ENCODE measurements at places on chromosomes 2 and 18. TPM values are rescaled to one million over a fixed set of nuclear protein-coding genes. Genes with fewer than 3 reads are reported as not detected.

- no peak for DNase-seq
Observed at GRCh38 chr2:233178994-233179847, 72.3 kb upstream of the ATG16L1 start.

- DNase-seq = no peak
Observed at GRCh38 chr2:111662771-111663470, 221.1 kb downstream of the ANAPC1 start.

- DNase-seq = peak; percentile 2
Observed at GRCh38 chr18:80244956-80245730, 2.2 kb downstream of the PARD6G start.

GRCh38 chr2:36469710-36470109 is 114.1 kb downstream of the CRIM1 start:
- no peak for DNase-seq

GRCh38 chr2:230735884-230736283 is 23.2 kb downstream of the CAB39 start:
- no peak for DNase-seq

- no peak for DNase-seq
Observed at GRCh38 chr2:19728125-19728524, 173.7 kb downstream of the TTC32 start.

DNA sequence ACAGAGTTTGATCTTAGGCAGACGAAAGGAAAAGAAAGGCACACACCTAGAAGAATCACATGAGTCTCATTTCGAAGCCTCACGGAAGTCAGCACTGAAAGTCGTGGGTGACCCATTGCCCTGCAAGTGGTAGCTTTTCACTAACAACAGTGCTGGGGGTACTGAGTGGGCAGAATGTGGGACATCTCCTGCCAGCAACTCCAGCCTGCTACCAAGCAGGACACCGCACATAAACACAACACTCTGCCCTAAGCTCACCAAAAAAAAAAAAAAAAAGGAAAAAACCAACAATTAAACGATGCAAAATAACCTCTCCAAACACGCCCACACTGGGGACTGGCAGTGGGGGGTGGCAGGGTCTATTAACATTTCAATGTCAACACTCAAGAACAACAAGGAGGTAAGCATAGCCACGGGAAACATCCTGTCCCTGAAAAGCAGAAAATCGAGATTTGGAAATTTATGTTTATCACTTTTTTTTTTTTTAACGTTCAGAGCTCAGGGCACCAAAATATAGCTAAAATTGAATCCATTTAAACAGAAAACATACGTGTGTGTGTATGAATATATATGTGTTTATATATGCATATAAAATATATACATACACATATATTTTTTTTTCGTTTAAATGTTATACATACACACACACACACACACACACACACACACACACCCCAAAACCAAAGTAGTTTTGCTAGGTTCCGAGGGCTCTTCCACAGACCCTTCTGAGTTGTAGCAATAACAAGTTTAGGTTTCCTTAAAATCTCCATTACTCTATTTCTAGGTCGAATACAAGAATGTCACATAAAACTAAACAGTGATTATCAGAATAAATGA is 2.2 kb downstream of the INO80D start:
- peak; percentile 34 for DNase-seq

DNA sequence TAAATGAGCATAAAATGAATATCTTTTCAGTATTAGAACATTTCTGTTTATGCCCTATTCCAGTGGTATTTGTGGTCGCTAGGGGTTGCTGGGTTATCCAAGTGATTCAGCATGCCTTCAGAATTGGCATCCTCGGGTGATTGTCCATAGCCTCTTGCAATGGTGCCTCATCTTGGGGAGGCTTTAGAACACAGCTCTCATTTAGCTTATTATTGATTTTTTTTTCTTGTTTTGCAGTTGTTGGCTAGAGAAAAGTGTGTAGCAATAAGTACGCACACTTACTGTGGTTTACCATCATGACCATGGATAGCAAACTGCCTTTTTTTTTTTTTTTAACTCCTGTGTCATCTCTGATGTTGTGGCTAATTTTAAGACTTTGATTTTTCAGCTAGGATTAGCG is 33.6 kb downstream of the PLEKHA3 start:
- no peak for DNase-seq

DNA sequence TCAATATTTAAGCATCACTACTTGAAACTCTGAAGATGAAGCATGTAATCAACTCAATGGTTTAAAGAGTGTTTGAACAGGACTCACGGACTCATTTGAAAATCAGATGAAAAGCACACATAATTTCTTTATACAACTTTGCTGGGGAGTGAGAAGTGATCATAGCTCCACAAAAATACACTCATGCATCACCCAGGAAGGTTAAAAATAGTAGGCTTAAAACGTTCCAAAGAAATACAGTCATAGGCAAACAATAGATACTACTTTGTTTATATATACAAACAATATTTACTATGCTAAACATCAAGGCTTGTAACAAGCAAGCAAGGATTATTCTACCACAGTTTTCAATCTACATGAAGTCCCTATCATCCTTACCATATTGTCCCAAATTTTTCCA is 11.6 kb downstream of the HNRNPLL start:
- DNase-seq = no peak

GRCh38 chr2:12507295-12507694 is 209.4 kb upstream of the TRIB2 start:
- DNase-seq = no peak

DNA sequence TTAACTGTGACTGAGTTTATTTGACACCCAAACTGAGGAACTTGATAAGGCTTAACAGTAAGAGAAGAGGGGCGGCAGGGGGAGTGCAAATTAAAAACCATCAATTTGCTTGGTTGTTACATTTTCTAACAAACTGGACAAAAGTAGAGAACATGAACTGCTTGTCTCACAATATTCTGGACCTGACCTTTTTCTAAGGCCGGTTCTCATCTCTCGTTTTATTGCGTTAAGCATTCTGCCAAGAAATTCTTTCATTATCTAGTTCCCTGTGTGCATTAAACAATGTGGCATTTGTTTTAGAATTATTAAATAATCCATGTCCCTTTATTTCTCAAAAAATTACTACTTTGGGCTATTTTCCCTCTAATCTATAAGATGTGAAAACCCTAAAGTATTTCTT is 565.2 kb upstream of the PKDCC start:
- no peak for DNase-seq

- DNase-seq = no peak
Observed at GRCh38 chr2:236246711-236247246, 17.4 kb downstream of the ASB18 start.

GRCh38 chr18:35072616-35073015 is 31.4 kb downstream of the MAPRE2 start:
- no peak for DNase-seq

GRCh38 chr2:108564510-108564909 is 30.2 kb downstream of the LIMS1 start:
- no peak for DNase-seq

DNA sequence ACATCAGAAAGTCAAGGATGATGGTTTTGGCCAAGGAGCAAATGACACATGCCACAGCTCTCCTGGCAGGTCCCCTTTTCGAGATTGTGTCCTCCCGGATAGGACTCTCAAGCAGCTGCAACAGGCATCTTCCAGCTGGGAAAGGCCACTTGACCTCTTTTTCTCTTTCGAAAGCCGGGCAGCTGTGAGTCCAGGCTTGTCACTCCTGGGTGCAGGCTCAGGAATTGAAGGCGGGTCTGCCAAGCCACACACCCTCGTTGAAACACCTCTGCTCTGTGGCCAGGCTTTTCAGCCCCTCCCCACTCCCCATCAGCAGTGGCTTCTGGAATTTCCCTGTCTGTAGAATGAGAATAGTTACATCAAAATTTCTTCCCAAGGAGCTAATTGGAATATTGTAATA is 98.0 kb downstream of the CCDC138 start:
- DNase-seq = no peak

GRCh38 chr2:39381653-39382052 is 55.4 kb downstream of the MAP4K3 start:
- DNase-seq = no peak

DNA sequence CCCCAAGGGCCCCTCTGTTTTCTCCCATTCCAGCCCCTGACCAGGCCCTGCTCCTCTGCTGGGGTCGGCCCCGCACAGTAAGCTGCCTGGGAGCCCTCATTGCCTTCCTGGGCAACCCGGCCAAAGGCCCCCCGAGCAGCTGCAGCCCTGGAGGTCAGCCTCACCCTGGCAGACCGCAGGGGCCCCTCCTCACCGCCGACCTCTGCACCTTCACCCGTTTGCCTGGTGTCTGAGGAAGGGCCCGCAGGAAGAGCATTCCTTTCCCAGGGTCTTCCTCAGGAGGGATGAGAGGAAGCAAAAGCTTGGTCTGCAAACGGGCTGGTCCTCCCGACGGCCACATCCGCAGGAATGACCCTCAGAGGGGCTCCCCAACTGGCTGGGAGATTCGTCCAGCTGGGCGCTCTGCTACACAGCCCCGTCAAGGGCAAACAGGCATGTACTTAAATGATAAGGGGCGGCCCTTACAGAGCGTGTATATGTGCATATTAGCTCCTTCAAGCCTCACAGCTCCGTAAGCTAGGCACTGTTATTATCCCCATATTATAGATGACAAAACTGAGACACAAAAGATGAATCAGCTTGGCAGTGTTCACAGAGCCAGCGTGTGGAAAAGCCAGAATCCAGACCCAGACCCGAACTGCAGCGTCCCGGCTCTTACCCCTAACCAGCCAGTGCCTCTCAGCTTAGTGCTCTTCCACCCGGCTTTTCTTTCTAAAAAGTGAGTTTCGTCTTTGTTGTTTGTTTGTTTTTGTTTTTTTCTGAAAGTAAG is 52.8 kb downstream of the SLC4A1AP start:
- no peak for DNase-seq

GRCh38 chr2:219484343-219485200 is 14.1 kb upstream of the GMPPA start:
- peak; percentile 50 for DNase-seq

DNA sequence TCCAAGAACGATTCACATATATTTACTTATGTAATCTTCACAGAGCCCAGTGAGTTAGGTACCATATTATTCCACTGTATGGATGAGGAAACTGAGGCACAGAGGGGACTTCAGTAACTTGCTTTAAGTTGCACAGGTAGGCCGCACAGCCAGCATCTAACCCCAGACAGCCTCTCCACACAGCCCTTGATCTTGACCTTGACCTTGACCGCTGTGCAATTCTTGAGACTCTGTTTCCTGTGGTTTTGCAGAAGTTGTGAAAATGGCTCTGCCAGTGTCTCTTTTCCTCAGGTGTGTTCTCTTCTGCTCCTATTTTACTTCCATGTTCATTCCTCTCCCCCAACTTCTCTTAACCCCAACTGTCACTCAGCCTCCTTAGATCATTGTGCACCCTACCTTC is 206.5 kb downstream of the SOX11 start:
- DNase-seq = no peak

- DNase-seq = no peak
Observed at GRCh38 chr2:96553176-96553956, 16.8 kb downstream of the ARID5A start.

GRCh38 chr18:71336576-71337210 is 1047.8 kb downstream of the SOCS6 start:
- no peak for DNase-seq

DNA sequence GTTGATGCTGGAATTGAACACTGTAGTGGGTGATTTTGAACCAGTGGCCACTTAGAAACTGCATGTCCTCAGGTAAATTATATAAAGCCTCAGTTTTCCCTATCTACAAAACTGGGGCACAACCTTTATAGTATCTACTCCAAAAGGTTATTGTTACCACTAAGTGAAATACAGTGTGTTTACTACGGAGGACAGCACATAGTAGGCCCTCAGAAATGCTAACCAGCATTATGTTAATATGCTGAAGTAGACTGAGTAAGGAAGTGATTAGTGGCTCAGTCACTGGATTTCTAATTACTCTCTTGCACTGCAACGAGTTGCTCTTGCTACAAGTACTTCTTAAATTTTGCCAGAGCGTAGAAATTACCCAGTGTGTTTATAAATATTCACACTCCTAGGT is 139.5 kb downstream of the HAUS1 start:
- DNase-seq = no peak

- peak; percentile 19 for DNase-seq
Observed at GRCh38 chr18:47317824-47318508, 66.5 kb upstream of the SKOR2 start.

Gene SERPINB12
- not detected for total RNA-seq

Gene FER1L5
- total RNA-seq = 0.28 TPM

Gene CPO
- total RNA-seq = 0.36 TPM

Gene FAM237A
- total RNA-seq = not detected

Gene WNT10A
- total RNA-seq = 2.3 TPM

Gene MAB21L4
- total RNA-seq = 34.5 TPM

All from hepatocyte (in vitro differentiated cells).